NCI-H2107 (cell line): ENCODE measurements at places on chromosomes 3 and 15.

DNA sequence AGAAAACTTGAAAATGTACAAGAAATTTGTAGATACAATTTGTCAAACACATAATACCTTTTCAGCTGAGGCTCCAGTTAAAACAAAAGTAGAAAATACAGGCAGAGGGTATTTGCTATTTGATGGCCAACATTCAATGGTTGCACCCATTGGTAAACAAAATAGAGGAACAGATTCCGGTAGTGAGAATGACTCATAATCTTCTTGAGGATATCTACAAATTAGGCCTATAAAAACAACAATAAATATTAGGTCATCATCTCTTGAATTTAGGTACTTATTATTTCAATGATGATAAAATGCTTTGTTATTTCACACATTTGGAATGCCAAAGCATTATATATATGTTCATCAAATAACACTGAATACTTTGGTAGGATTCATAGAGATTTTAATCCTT is 53.4 kb downstream of the DENND4A start:
- no peak for DNase-seq

DNA sequence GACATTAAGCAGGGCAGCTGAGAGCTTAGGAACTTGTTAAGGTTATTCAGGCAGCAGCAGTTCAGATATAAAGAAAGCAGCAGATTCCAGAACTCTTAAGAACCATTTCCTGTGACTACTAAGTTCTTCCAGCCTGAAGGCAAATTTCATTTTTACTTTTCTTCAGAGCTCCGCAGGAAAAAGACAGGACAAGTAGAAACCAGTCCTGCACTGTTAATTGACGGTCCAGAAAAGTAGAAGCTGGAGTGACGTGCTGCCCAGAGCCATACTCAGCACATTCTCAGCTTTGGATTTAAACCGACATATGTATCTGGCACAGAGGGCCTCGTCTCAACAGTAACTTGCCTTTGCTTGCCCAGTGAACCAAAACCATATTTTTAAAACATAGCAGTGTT is 219.4 kb upstream of the STRIT1 start:
- no peak for DNase-seq

DNA sequence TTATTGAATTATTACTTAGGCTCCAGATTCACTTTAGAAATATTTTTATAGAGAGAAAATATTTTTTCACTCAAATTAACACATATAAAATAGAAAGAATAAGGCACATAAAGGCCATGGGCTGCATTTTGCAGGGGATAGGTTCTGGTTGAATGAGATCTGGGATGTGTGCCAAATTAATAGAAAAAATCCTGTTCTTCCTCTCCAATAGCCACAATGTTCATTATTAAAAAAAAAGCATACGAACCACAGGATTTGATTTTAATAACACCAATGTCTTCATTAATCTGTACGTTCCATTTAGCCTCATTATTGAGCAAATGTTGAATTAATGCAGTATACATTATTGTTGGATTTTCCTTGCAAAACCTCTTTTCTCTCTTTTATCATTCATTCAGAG is 622.8 kb upstream of the AGTR1 start:
- DNase-seq = peak; percentile 3

- DNase-seq = no peak
These were observed 289.4 kb downstream of the LSAMP start for GRCh38 chr3:116155841-116156240.

- no peak for DNase-seq
These were observed 21.2 kb downstream of the CCR4 start for GRCh38 chr3:32972482-32973146.

DNA sequence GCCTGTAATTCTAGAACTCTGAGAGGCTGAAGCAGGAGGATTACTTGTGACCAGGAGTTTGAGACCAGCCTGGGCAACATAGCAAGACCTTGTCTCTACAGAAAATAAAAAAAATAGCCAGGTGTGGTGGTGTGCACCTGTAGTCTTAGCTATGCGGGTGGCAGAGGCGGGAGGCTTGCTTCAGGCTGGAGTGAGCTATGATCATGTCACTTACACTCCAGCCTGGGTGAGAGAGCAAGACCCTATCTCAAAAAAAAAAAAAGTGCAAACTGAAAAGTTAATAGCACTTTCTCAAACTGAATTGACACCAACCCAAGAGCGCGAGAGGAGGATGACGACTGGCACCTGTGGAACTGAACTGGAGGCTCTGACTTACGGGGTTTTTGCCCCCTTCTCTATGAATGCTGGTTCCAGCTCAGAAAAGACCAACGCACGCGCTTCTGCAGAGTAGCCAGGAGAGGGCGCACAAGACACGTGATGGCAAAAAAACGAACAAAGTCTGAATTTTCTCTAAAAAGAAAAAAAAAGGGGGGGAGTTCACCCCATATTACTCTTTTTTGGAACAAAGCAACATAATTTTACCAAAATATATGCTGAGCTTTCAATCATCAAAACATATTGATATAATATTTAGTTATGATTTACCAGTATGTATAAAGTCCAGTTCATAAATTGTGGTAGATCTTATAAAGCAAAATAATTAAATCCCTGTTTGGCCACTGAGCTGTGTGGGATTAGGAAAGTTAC is 23.7 kb downstream of the CFAP92 start:
- peak; percentile 26 for DNase-seq

- no peak for DNase-seq
These were observed 49.9 kb upstream of the P2RY1 start for GRCh38 chr3:152785051-152785450.
